ENCODE measurements at places on chromosomes 16 and 17.
A peak's percentile ranks its signal among the peaks of the same experiment; 100 is the strongest.

DNA sequence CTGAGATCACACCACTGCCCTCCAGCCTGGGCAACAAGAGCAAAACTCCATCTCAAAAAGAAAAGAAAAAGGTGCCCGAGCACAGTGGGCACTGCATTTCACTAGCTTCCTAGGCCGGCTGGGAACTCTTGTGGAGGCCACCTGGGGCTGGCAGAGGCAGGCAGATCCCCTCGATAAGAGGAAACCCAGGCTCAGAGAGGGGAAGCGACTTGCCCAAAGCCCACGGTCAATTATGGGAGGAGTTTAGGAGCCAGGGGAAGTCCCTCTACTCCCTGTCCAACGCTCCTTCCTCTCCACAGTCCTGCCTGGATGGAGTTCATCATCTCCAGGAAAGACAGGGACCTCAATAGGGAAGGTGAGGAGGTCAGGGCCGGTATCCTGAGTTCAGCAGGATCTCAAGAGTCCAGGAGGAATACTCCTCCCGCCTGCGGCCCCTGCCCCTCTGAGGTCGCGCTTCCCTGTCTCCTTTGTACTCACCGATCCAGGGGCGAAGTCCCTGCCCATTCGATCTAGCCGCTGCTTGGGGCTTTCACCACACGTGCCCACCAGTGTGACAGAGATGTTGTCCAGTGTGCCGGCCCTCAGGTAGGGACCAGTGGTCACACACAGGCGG lies 841 bp downstream of the ALOXE3 start:
- no peak for DNase-seq

GRCh38 chr16:89346869-89347268 lies 129.4 kb downstream of the ZNF778 start:
- DNase-seq = no peak

DNA sequence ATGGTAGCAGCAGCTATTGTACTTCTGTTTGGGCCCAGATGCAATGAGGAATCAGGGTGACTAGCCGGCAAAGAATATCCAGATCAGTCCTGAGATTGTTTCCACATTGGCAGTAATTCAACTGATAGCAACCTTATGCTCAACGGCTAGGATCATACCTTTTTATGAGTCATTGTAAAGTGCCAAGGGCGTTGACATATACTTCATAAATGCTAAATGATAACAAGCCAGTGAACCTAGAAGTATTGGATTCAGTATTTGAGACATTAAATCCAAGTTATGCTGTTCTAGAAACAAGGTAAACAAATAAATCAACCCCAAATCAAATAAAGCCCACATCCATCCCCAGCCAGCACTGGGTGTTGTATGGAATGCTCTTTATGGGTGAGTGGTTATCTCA lies 207.1 kb upstream of the ZFHX3 start:
- DNase-seq = peak; percentile 32

- no peak for DNase-seq
Observed at GRCh38 chr17:78127888-78128550, 536 bp downstream of the TMC6 start.

- DNase-seq = no peak
Observed at GRCh38 chr16:83727018-83727417, 80.8 kb upstream of the HSBP1 start.

DNA sequence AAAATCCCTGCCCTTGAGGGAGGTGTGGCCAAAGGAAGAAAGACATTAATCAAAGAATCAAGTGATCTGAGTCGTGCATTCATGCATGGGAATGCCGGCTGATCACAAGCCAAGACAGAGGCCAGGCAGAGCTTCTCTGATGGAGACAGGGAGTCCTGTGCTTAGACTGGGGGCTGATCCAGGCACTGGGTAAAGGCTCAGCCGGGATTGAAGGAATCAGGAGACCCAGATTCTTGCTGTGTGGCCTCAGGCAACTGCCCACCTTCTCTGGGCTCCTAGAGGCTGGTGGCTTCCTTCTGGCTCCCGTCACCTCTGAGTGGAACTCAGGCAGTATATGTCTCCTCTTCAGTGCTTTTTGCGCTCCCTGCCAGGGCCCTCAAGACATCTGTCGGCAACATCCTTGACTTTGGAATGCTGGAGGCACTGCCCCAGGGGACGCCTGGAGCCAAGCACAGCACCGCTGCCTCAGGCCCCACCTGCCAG lies 17.7 kb downstream of the RAI1 start:
- DNase-seq = no peak

DNA sequence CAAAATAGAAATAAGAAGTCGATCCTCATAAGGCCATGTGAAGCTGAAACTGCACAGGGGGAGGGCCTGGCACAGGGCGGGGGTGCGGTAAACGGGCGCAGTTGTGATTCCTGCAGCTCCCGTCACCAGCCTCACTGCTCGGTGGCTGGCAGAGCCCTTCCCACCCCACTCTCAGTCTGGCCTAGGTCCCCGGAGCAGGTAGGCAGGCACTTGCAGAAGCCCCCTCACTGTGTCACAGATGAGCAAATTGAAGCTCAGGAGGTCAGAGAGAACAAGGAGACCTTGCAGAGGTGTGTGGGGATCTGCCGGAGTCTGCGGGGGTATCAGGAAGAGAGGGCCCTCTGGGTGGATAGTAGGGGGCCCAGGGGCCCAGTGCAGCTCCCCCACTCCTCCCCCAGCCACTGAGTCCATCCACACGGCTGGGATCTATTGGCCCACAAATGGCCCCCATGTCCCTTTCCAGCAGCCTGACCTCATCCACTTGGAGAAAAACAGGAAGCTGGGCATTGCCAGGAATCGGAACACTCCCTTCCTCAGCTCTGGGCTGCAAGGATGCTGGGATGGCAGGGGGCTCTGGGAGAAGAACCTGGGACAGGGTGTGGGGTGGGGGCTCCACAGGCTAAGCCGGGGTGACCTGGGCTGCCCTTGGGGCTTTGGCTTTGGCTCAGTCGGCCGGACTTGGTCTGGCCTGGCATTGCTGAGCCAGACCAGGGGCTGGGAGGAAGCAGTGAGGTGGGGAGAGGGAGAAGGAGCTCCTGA lies 21.4 kb upstream of the MAP3K14 start:
- no peak for DNase-seq

- peak; percentile 50 for DNase-seq
Observed at GRCh38 chr17:57739402-57740234, 5.5 kb downstream of the CCDC182 start.

DNA sequence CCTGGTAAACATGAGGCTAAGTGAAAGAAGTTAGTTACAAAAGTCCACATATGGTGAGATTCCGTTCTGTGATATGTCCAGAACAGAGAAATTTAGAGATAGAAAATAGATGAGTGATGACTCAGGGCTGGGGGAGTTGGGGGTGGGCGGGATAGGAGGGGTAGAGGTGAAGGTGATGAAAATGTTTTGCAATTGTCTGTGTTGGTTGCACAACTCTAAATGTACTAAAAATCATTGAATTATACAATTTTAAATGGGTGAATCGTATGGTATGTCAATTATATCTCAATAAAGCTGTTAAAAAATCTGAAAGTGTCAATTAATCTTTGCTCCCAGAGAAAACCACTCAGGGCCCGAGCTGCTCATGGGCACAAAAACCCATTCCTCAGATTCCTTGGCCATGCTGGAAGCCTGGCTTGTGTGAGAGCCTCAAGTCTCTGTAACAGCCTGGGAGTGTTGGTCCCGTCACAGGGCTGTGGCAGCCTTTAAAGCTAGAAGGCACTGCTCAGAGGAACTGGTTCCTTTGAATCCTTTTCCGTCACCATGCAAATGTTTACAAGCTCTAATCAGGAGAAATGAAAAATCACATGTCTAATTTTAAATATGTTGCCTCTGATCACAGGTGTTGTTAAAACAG lies 225.3 kb downstream of the WWOX start:
- no peak for DNase-seq

DNA sequence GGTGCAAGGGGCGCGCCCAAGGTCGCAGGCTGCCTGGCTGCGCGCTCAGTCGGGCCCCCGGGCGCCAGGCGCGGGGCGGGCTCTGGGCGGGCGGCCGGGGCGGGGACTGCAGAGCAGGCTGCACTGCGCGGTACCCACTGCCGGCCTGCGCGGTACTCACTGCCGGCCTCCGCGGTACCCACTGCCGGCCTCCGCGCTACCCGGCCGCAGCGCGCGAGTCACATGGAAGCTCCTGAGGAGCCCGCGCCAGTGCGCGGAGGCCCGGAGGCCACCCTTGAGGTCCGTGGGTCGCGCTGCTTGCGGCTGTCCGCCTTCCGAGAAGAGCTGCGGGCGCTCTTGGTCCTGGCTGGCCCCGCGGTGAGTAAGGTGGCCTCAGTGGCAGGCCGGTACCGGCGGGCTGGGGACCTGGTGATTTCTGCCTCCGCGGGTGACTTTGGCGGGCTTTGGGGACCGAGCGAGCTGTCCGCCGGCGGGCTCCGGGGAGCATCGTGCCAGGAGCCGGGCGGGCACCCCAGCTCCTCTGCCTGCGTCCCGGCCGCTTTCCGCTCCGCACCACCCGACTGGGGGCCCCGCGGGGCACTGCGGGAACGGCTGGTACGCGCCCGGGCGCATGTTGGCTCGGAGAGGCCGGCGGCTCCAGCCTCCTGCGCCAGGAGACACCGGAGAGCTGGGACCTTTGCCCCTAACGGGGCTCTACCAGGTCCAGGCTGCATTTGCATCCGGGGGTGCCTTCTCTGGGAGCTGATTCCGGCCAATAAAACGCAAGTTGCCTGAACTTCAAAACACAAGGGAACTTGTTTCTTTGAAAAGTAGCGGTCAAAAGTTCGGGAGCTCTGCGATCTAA lies at the start of gene SLC47A1:
SLC47A1 (plus strand) TSS at position 137 of the 844 bp plus-strand sequence; CDS start at position 223, 86 bp downstream.
- no peak for DNase-seq

- no peak for DNase-seq
Observed at GRCh38 chr16:54579106-54579728, 292.6 kb upstream of the IRX3 start.

DNA sequence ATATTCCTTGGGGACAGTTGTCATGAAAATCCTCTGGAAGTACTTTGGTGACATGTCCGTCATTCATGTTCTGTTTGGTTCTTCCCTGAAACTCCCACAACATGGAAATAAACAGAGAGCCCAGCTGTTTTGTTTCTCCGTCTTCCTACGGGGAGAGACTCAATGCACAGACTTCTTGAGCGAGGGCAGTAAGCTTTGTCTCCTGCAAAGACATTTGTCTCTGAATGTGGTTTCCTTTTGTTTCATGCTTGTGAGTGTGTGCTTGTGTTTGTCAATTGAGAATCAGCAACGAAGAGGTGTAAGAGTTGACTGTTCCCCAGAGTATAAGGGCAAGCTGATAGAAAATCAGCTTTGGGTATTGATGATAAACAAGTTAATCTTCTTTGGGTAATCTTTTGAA lies 643.0 kb upstream of the RBFOX1 start:
- no peak for DNase-seq

- DNase-seq = no peak
Observed at GRCh38 chr17:80921159-80921558, 70.5 kb upstream of the CHMP6 start.

DNA sequence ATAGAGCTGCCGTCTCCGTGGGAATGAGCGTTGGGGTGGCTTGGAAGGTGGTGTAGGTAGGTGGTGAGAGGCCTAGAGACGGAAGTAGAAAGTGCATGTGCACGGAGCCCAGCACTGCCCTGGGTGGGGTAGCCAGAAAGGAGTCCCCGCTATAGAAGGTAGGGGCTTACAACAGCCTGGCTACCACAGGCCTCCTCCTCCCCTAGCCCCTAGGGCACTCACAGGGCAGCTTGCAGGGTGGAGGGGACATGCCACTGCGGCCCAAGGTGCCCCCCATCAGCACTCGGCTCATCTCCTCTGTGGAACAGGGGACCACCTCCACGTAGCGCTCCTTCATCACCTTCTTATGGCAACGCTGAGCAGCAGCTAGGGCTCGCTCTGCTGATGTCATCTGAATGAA lies 5.0 kb downstream of the ESRP2 start:
- DNase-seq = no peak

GRCh38 chr16:58462997-58463941 lies 36.7 kb upstream of the NDRG4 start:
- DNase-seq = no peak

GRCh38 chr16:51306886-51307595 lies 156.0 kb upstream of the SALL1 start:
- DNase-seq = no peak

DNA sequence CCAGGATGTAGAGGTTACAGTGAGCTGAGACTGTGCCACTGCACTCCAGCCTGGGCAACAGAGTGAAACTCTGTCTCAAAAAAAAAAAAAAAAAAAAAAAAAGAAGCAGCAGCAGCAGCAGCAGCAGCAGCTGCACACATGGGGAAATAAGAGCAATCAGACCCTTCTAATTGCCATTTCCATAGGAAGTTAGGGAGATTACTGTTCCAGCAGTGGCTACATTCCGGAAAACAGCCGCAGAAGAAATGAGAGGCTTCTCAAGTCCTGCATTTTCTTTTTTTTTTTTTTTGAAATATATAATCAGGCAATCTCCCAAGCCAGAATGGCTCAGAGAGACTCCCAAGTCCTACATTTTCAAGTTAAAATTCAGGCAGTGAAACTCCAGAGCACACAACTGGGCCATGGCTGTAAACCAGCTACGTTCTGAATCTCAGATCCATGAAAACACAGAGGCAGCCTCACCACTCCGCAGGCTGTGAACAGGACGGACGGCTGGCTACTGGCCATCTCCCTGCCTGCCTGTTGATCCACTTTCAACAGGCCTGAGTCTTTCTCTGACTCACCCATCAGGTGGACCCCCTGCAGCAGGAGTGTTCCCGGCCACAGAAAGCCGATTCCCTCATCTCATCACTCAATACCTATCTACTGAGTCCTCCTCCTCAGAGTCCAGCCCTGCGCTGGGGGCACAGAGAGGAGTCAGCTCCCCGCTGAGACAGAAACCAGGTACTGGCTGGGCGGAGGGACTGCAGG lies 15.0 kb downstream of the TRPV1 start:
- no peak for DNase-seq

DNA sequence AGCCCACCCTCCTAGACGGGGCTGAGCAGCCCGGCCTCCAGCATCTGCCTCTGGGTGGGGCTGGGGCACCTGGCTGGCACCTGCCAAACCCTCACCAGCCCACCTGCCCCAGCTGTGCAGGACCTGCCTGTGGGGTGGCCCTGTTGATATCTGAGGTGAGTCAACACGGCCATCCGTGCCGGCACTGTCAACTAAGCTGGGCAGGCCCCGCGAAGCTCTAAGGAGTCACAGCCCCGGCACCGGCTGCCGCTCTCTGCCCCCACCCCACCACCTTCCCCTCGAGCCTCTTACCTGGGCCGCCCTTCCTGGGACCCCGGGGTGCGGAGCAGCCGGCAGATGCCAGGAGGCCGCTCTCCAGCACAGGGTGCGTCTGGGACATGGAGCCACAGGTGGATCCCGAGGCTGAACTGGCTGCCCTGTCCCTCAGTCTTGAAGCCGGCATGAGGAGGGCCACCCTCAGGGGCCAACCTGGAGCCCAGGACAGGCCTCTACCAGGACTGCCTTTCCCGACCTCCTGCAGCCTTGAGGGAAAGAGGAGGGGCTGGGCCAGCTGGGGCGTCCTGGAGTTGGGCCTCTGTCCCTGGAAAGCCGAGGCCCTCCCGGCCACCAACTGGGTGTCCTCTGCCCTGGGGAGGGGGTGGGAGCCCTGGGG lies 515 bp downstream of the CBFA2T3 start:
- DNase-seq = no peak
